Activated CD4-positive, alpha-beta T cell treated with anti-CD3 and anti-CD28 coated beads for 24 hours (primary cell): ENCODE measurements at places on chromosomes 13 and 19.

DNA sequence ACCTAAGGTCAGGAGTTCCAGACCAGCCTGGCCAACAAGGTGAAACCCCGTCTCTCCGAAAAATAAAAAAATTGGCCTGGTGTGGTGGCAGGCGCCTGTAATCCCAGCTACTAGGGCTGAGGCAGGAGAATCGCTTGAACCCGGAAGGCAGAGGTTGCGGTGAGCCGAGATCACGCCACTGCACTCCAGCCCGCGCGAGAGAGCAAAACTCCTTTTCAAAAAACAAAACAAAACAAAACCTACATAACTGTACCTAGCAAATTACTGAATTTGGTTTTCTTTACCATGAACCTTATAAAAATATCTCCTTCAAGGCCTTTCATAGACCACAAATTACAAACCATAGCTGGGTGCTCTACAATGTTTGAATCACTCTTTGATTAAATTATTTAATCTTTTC lies 760 bp downstream of the ZNF91 start:
- DNase-seq, result peak; percentile 12

GRCh38 chr19:35253316-35254286 lies 4.8 kb downstream of the LSR start:
- DNase-seq, result no peak

DNA sequence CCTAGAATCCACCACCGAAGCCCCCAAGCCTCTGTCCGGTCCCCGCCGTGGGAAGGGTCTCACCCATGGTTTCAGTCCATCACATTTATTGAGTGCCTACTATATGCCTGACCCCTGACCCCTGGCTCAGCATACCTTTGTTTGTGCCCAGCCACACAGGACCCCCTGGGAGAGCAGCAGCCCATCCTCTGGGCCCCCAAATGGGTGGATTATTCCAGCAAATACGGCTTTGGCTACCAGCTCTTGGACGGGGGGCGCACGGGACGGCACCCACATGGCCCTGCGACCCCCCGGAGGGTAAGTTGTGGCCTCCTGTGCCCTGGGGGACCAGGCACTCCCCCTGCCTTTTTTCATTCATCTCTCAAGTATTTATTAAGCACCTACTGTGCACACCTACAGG lies 7.7 kb downstream of the PLK5 start:
- no peak for DNase-seq

DNA sequence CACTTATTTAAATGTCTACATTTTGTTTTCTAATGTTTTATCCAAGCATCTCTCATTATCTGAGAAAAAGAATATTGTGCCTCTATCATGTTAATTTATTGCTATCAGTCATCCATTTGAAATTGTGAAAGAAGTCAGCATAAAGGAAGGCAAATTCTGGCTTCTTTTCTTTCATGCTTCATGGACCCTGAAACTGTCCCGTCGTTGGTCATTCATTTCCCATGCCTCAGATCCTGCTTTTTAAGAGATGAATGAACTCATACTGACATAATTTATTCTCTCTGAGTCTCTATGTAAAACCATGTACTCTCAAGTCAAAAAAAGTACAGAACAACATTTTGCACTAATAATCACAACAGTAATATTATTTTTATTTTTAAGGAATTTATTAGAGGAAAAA lies 2512.0 kb downstream of the PCDH9 start:
- no peak for DNase-seq

- no peak for DNase-seq
These were observed 428.5 kb upstream of the NBEA start for GRCh38 chr13:34513526-34513925.

GRCh38 chr19:17243211-17243829 lies 2.4 kb downstream of the NR2F6 start:
- DNase-seq, result no peak
